ENCODE measurements at places on chromosomes 3 and 15. TPM values are rescaled to one million over a fixed set of nuclear protein-coding genes. Genes with fewer than 3 reads are reported as not detected.

DNA sequence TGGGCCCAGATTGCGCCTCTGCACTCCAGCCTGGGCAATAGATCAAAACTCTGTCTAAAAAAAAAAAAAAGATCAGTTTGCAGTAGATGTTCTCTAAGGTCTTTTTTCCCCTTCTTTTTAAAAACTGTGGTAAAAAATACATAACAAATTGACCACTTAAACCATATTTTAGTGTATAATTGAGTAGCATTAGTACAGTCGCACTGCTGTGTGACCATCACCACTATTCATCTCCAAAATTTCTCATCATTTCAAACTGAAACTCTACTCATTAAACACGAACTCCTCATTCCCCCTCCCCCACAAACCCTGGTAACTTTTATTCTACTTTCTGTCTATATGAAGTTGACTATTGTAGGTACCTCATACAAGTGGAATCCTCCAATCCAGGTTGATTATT is 160.3 kb downstream of the PEX5L start:
- H3K4me1 ChIP-seq = no peaks in the 10 kb centered on the region
- no peak overlapping the region for H3K4me3 ChIP-seq
- H3K27ac ChIP-seq = no peak overlapping the region
- H3K27me3 ChIP-seq = no peaks in the 10 kb centered on the region
- no peak for DNase-seq

GRCh38 chr3:24595796-24596195 is 101.1 kb upstream of the THRB start:
- DNase-seq = peak; percentile 51
- H3K4me3 ChIP-seq = no peak overlapping the region
- no peak overlapping the region for H3K27ac ChIP-seq
- H3K36me3 ChIP-seq = no peaks in the 10 kb centered on the region
- H3K27me3 ChIP-seq = no peaks in the 10 kb centered on the region
- H3K4me1 ChIP-seq = peaks cover 3% of the 10 kb centered on the region

- no peak overlapping the region for H3K27ac ChIP-seq
- peak; percentile 36 for DNase-seq
Measured at GRCh38 chr15:70783041-70783440, 19.7 kb upstream of the UACA start.

DNA sequence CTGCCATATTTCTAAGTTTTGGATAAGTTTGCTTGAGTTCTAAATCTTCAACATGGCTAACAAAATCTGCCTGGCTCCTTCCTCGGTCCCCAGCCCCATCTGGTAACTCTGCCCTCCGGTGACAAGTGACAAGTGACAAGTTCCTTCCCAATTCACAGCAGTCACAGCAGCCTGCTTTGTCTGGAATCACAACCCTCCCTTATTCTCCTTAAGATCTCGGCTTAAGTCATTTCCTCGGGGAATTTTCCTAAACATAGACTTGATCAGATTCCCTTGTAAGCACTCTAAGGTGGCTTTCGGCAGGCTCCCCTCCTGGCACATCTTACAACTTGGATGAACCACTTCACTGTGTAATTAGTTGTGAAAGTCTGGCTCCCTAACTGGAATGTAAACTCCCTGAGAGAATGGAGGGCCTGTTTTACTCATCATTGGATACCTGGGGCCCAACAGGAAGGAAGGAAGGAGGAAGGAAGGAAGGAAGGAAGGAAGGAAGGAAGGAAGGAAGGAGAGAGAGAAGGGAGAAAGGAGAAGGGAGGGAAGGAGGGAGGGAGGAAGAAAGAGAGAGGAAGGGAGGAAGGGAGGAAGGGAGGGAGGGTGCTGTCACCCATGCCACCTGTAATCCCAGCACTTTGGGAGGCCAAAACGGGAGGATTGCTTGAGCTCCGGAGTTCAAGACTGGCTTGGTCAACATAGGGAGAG is 126.4 kb downstream of the SHQ1 start:
- H3K36me3 ChIP-seq = no peaks in the 10 kb centered on the region
- H3K4me1 ChIP-seq = no peaks in the 10 kb centered on the region

GRCh38 chr15:62495670-62496614 is 330.9 kb upstream of the C2CD4B start:
- no peaks in the 10 kb centered on the region for H3K27me3 ChIP-seq
- no peak overlapping the region for H3K4me3 ChIP-seq
- H3K4me1 ChIP-seq = no peaks in the 10 kb centered on the region
- H3K36me3 ChIP-seq = no peaks in the 10 kb centered on the region

DNA sequence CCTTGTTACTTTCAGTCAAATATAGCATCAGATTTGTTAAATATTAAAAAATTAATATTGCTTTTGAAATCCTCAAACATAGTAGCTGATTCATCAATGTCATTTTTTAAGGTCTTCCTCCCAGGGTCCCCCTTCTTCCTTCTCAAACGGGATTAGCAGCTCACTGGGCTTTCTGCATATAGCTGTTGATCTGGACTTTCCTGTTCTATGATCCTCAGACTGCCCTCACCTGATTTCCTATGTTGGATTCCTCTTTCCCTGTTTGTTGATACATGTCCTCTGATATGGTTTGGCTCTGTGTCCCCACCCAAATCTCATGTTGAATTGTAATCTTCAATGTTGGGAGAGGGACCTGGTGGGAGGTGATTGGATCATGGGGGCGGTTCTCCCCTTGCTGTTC is 5.8 kb downstream of the GUCA1C start:
- no peak overlapping the region for H3K27ac ChIP-seq
- H3K36me3 ChIP-seq = no peaks in the 10 kb centered on the region
- no peaks in the 10 kb centered on the region for H3K4me1 ChIP-seq
- H3K27me3 ChIP-seq = no peaks in the 10 kb centered on the region
- H3K4me3 ChIP-seq = no peak overlapping the region

- H3K27me3 ChIP-seq = no peaks in the 10 kb centered on the region
- peaks cover 3% of the 10 kb centered on the region for H3K4me1 ChIP-seq
- H3K27ac ChIP-seq = peak overlapping the region; percentile 73
- H3K4me3 ChIP-seq = peak overlapping the region; percentile 91
- no peaks in the 10 kb centered on the region for H3K36me3 ChIP-seq
Measured at GRCh38 chr15:56244038-56244810, 545 bp upstream of the RFX7 start.

GRCh38 chr3:193744822-193745684 is 152.0 kb downstream of the OPA1 start:
- no peaks in the 10 kb centered on the region for H3K36me3 ChIP-seq
- peak; percentile 75 for DNase-seq
- no peaks in the 10 kb centered on the region for H3K27me3 ChIP-seq
- peak overlapping the region; percentile 74 for H3K27ac ChIP-seq

- H3K36me3 ChIP-seq = no peaks in the 10 kb centered on the region
- no peak for DNase-seq
- H3K27me3 ChIP-seq = no peaks in the 10 kb centered on the region
- no peak overlapping the region for H3K27ac ChIP-seq
Measured at GRCh38 chr3:117408811-117409210, 699.2 kb downstream of the TUSC7 start.

DNA sequence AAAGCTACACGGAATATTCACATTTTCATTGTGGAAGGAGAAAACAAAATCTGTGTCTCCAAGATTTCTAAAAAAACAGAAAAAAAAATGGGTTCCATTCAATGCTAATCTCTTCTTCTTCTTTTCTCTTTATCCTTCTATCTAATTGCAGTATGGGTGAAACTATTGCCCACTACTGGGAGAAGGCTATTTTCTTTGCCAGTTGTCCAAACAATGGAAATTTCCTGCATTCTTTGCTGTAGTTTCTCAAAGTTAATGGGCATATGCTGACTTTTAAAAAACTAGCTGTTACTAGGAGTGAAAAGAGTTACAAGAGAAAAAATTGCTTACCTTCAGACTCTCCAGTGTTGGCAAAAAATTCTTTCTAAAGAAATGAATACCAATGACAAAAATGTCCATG is 179.3 kb upstream of the ANKRD28 start:
- H3K27ac ChIP-seq = no peak overlapping the region
- no peaks in the 10 kb centered on the region for H3K27me3 ChIP-seq
- H3K36me3 ChIP-seq = no peaks in the 10 kb centered on the region
- H3K4me3 ChIP-seq = no peak overlapping the region

GRCh38 chr3:73805435-73805834 is 180.7 kb upstream of the PDZRN3 start:
- H3K27ac ChIP-seq = no peak overlapping the region
- no peaks in the 10 kb centered on the region for H3K27me3 ChIP-seq
- H3K4me3 ChIP-seq = no peak overlapping the region
- H3K4me1 ChIP-seq = peaks cover 9% of the 10 kb centered on the region

GRCh38 chr3:122873741-122874515 is 79.1 kb downstream of the SLC49A4 start:
- DNase-seq = no peak
- H3K27ac ChIP-seq = no peak overlapping the region
- H3K36me3 ChIP-seq = peaks cover 6% of the 10 kb centered on the region

- H3K4me1 ChIP-seq = no peaks in the 10 kb centered on the region
- H3K27ac ChIP-seq = no peak overlapping the region
- H3K27me3 ChIP-seq = no peaks in the 10 kb centered on the region
- no peaks in the 10 kb centered on the region for H3K36me3 ChIP-seq
Measured at GRCh38 chr3:157938154-157938779, 168.0 kb downstream of the SHOX2 start.

DNA sequence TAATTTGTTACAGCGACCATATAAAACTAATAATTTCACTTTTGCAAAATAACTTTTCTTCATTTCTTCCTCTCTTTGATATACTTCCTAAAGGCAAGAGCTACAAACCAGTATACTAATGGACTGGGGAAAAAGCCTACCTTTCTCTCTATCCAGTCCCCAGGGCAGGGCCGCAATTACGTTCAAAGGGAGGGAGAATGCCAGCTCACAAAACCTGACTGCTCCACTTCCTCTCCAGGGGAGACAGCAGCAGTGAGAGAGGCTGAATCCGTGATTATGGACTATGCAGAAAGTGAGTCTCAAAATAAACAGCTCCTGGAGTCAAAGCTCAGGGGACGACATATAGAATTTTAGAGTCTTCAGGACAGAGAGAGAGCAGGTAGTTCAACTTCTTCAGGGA is 126.9 kb upstream of the HES1 start:
- H3K27ac ChIP-seq = no peak overlapping the region
- DNase-seq = no peak
- no peaks in the 10 kb centered on the region for H3K27me3 ChIP-seq
- no peak overlapping the region for H3K4me3 ChIP-seq
- peaks cover 12% of the 10 kb centered on the region for H3K4me1 ChIP-seq

DNA sequence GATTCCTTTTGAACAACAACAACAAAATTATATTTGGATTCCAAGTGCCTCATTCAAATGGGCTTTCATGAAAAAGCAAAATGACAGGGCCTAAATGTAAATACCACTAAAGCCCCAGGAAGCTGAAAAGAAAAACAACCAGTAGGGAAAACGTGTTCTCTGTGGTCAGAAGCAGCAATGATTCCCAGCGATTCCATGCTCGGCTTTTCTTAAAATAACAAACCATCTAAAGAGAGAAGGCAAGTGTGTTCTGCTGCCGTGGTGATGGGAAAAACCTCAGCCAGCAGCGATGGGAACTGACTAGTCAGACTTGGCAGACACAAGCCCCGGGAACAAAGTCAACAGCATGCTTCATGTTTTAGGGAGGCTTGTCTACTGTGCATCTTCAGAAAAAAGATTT is 153.6 kb downstream of the TNIK start:
- H3K36me3 ChIP-seq = no peaks in the 10 kb centered on the region
- DNase-seq = peak; percentile 26
- no peak overlapping the region for H3K27ac ChIP-seq
- H3K4me3 ChIP-seq = no peak overlapping the region
- H3K4me1 ChIP-seq = no peaks in the 10 kb centered on the region

GRCh38 chr3:4533489-4534443 is 40.6 kb downstream of the ITPR1 start:
- no peak for DNase-seq
- no peaks in the 10 kb centered on the region for H3K36me3 ChIP-seq
- H3K27me3 ChIP-seq = no peaks in the 10 kb centered on the region
- H3K4me1 ChIP-seq = peaks cover 11% of the 10 kb centered on the region

GRCh38 chr3:16347548-16347947 is 82.5 kb downstream of the OXNAD1 start:
- no peak overlapping the region for H3K4me3 ChIP-seq
- no peaks in the 10 kb centered on the region for H3K27me3 ChIP-seq
- H3K27ac ChIP-seq = no peak overlapping the region
- DNase-seq = no peak

DNA sequence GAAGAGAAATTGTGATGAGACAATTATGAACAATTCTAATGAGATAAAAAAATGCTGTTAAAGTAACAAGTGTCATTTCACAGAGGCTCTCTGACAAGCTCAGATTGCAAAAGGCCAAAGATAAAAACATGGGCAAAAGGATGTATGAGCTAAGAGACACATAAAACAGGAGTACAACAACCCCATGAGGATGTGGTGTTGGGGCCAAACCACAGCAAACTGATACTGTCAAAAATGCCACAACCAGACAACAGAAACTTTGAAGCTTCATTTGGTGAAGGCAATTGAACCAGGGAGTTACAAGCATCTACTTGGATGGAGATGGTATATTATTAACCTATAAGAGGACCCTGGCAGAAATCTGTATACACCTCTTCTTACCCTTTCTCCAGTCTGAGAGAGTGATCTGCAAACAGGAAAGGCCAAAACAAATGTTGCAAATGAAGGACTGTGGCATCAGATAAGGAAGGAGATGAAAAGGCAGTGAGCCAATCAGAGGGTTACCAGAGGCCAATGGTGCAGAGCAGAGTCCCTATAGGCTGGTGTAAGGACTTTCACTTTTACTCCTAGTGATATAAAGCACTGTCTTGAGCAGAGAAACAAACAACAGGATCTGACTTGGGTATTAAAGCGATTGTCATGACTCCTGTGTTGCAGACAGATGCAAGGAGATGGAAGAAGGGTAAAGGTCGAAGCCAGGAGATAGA is 659.0 kb downstream of the NTRK3 start:
- H3K27me3 ChIP-seq = no peaks in the 10 kb centered on the region
- H3K27ac ChIP-seq = no peak overlapping the region
- no peak overlapping the region for H3K4me3 ChIP-seq
- H3K36me3 ChIP-seq = no peaks in the 10 kb centered on the region
- H3K4me1 ChIP-seq = no peaks in the 10 kb centered on the region
- peak; percentile 17 for DNase-seq

DNA sequence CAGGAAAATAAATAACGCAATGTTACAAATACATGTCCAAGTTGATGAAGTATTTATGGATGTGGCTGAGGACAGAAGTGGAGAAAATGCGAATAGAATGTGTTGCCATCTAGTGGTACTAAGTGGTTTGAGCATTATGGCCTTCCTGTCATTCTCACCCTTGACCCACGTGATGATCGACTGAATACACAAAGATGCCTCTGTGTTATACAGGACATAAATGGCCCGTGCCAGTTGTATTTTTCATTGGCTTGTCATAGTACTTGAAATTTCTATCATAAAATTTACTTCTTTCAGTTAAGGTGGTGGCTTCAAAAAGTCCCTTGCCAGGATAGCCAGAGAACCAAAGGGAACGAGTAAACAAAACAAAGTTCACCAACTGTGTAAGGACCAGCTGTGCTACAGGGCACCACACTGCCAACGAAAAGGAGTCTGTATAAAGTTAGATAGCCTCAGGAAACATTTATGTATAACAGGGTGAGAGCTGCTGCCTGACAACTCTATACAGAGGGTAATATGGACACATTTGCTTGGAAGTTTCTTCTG is 103.7 kb downstream of the MYH15 start:
- no peaks in the 10 kb centered on the region for H3K27me3 ChIP-seq
- no peak overlapping the region for H3K4me3 ChIP-seq
- no peaks in the 10 kb centered on the region for H3K36me3 ChIP-seq
- DNase-seq = peak; percentile 89
- peak overlapping the region; percentile 24 for H3K27ac ChIP-seq

CRABP1 gene
- polyA plus RNA-seq = 10.4 TPM

ISLR gene
- polyA plus RNA-seq = 0.45 TPM

DZIP1L gene
- 0.27 TPM for polyA plus RNA-seq

TMEM45A gene
- polyA plus RNA-seq = 7.5 TPM

FBXW12 gene
- polyA plus RNA-seq = 0.16 TPM

CFAP161 gene
- not detected for polyA plus RNA-seq

RLBP1 gene
- 0.13 TPM for polyA plus RNA-seq

AGBL1 gene
- polyA plus RNA-seq = 0.01 TPM

KNG1 gene
- not detected for polyA plus RNA-seq

CHL1 gene
- 0.81 TPM for polyA plus RNA-seq

LINGO1 gene
- polyA plus RNA-seq = 6.1 TPM

CATSPER2 gene
- 23.0 TPM for polyA plus RNA-seq

CX3CR1 gene
- polyA plus RNA-seq = 0.06 TPM
